Naive thymus-derived CD4-positive, alpha-beta T cell (primary cell): ENCODE measurements at places on chromosomes 5 and 9.

GRCh38 chr5:137075163-137075970, 423.8 kb downstream of the SPOCK1 start:
- H3K4me3 ChIP-seq: no peak overlapping the region
- H3K36me3 ChIP-seq: no peaks in the 10 kb centered on the region
- DNase-seq: no peak
- no peak overlapping the region for H3K27ac ChIP-seq

- H3K27me3 ChIP-seq: no peaks in the 10 kb centered on the region
- H3K36me3 ChIP-seq: no peaks in the 10 kb centered on the region
- DNase-seq: no peak
- no peak overlapping the region for H3K4me3 ChIP-seq
- H3K4me1 ChIP-seq: no peaks in the 10 kb centered on the region
Measured at GRCh38 chr5:9356351-9356825, 189.5 kb downstream of the SEMA5A start.

DNA sequence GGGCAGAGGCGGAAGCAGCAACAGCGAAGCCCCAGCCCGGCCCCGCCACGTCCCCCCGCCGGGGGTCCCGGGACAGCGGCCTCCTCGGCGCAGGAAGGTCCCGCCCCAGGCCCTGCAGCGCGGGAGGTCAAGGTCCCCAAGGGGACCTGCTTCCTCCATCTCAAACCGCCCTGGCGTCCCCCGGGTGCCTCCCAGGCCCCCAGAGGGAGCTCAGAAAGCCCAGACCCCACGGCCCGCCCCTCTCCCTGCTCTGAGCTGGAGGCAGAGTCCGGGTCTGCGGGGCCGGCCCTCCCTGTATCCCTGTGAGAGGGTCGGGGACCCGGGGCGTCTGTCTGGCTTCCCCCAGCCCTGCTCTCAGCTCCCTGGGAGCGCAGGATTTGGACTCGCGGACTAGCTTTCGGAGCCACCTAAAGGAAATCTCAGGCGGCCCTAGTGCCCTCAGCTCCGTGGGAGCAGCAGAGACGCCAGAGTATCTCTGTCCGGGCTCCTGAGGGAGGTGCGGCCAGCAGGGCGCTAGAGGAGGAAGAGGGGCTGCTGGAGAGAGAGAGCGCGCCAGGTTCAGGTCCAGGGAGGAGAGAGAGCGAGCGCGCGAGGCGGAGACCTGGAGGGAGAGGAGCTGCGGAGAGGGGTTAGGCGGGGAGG, 30.7 kb downstream of the EXOC3 start:
- peak overlapping the region; percentile 78 for H3K27ac ChIP-seq
- DNase-seq: no peak
- peak overlapping the region; percentile 63 for H3K4me3 ChIP-seq
- peaks cover 14% of the 10 kb centered on the region for H3K4me1 ChIP-seq

DNA sequence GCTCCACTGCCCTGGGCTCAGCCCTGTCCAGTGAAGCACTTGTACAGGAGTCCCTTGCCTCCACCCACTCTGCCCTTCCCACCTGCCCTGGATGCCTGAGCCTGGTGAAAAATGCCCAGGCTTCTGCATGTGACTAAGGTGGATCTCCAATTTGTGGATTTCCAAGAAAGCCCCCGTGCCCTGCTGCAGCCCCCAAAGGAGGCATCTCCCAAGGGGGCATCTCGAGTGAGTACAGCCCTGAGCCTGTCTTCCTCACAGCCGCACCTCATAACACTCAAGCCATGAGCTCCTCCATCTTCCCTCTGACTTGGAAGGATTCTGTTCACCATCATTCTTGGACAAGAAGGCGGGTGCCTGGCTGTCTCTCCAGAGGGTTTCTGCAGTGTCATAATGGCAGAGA, 158.0 kb upstream of the PPP1R26 start:
- H3K27me3 ChIP-seq: no peaks in the 10 kb centered on the region
- no peak overlapping the region for H3K27ac ChIP-seq
- DNase-seq: no peak
- no peaks in the 10 kb centered on the region for H3K36me3 ChIP-seq
- no peaks in the 10 kb centered on the region for H3K4me1 ChIP-seq
